ENCODE measurements at places on chromosomes 7 and 10.
A peak's percentile ranks its signal among the peaks of the same experiment; 100 is the strongest.

DNA sequence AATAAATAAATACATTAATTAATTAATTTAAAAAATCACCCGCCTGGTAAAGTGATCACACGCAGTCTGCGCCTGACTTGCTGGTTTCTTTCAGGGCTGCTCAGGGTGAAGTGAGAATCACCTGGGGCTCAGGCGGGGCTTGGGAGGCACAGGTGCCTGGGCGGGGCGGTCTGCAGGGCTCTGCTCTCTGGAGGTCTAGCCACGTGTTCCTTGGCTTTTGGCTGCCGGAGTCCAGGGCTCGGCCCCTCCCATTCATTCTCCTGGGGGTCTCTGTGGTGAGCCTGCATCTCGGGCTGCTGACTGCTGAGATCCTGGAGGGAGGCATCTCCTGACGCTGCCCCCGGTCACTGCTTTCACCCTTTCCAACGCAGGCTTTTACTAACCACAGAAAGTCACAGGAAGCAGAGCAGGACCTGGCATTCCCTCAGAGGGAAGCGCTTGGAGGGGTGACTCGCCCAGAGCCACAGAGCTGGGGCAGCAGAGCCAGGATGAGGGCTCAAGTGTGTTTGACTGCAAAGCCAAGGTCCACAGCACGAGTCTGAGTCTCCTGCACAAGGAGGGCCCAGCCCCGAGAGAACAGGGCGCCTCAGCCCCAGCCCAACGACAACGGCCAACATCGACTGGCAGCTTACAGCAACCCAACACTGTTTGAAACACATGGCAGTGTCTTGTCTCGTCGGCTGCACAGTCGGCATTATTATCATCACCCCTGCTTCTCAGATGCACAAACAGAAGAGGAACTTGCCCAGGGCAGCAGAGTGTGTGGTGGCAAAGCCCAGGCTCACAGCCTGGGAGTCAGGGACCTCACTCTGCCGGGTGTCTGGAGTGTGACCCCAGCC is 22.4 kb upstream of the MNX1 start:
- no peak for DNase-seq

- DNase-seq = peak; percentile 40
Measured at GRCh38 chr7:36036590-36036989, 116.5 kb upstream of the EEPD1 start.

- DNase-seq = no peak
Measured at GRCh38 chr10:84837041-84837812, 508.8 kb downstream of the CCSER2 start.

DNA sequence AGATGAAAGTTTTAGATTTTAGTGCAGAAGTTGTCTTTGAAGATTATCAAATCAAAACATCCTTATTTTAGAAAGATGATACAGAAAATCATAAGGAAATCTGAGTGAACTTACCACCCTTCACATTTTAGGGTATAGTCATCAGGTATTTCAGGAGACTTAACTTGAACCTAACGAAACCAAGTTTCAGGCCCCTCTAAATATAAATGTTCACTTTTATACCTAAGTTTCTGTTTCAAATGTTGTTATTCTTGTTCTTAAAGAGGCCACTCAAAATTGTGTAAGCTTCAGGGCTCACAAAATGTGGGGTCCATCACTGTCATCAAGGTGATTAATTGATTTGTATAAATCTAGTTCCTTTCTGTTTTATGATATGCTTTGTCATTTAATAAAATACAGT is 216.2 kb downstream of the KIAA1217 start:
- no peak for DNase-seq

GRCh38 chr10:23324351-23324750 is 20.2 kb downstream of the C10orf67 start:
- DNase-seq = no peak

DNA sequence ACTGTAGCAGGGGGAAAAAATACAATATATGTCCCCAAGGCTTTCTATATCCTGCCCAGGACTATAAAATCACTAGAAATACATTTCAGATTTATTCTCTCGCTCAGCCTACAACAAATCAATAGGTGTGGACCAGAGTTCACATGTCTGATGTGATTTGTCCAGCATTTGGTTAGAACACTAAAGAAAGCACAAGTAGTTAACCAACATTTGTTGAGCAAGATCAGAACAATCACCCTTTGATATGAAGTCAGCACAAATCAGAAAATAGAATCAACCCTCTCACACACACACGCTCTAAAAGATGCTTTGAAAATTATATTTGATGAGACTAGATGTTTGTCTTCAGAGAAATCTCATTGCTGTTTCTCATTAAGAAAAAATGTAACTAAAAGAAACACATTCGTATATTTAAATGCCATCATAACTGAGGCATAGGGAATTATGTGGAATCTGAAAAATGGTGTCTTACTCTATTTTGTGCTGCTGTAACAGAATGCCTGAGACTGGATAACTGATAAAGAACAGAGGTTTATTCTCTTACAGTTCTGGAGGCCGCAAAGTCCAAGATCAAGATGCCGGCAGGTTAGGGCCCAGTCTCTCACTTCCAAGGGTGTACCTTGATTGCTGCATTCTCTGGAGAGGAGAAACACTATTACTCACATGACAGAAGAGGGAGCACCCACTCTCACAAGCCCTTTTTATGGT is 10.5 kb downstream of the AKR1D1 start:
- no peak for DNase-seq

- no peak for DNase-seq
Measured at GRCh38 chr7:33778195-33778594, 127.1 kb upstream of the BMPER start.

DNA sequence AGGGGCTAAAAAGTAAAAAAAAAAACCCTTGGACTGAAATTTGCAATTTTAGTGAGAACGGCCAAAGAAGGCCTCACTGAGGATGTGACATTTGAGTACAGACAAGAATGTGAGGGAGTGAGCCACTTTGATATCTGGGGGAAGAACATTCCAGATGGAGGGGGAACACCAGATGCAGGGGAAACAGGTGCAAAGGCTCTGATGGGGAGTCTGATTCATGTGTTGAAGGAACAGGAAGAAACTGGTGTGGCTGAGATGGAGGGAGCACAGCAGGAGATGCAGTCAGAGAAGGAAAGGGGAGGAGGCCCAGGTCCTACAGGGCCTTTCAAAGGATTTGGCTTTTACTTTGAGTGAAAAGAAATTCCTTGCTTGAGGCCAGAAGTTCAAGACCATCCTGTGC is 615.7 kb upstream of the NRP1 start:
- DNase-seq = no peak

- no peak for DNase-seq
Measured at GRCh38 chr10:43160046-43160920, 22.0 kb downstream of the CSGALNACT2 start.

DNA sequence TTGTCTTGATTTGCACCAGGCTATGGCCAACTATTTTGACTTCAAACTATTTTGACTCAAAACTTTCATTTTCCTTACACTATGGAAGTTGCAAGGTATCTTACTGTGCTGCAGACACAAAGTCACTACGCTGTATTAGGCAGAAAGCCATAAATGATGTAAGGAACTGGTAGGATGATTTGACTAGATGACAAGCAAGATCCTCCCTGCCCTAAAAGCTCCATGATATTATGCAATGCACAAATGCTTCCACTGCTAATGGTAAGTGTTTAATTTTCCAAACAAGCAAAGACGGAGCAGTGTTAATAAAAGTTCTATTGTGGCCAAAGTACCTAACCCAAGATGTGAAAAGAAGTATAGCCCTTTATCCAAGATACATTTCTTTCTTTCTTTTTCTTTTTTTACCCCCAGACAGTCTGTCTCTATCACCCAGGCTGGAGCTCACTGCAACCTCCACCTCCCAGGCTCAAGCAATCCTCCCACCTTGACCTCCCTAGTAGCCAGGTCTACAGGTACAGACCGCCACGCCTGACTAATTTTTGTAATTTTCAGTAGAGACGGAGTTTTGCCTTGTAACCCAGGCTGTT is 98.2 kb downstream of the ANK3 start:
- DNase-seq = no peak

GRCh38 chr10:98832738-98833137 is 386.0 kb upstream of the HPS1 start:
- no peak for DNase-seq

DNA sequence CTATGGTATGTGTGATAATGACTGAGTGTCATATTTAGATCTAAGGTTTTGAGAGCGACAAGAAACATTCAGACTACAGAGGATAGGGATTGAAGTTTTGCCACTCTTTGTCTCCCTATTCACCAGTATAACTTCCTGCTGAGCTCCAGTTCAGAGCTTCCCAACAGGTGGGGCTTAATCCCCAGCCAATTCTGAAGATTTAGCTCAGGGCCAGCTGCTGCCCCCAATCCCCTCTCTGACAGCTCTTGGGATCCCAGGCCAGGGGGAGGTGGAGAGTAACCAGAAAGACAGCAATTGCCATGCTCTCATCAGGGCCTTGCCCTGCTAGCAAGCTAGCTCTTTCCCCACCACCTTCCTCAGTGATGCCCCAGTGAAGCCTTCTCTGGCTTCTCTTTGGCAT is 57.8 kb downstream of the TRIL start:
- no peak for DNase-seq

DNA sequence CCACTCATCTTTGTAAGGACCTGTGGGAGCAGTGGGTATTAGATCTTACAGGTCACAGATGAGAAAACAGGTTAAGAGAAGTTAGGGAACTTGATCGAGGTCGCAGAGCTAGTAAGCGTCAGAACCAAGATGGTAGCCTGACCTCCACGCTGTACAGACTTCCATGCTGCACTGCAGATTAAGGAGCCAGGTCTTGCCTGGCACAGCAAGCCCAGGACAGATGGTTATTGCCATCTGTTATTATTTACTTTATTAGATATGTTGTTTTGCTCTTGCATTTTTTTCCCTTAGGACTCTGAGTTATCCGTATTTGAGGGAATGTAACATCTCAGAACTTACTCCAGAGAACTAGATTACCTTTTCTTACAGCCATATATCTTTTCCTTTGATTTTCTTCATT is 147.2 kb downstream of the NSUN6 start:
- no peak for DNase-seq

DNA sequence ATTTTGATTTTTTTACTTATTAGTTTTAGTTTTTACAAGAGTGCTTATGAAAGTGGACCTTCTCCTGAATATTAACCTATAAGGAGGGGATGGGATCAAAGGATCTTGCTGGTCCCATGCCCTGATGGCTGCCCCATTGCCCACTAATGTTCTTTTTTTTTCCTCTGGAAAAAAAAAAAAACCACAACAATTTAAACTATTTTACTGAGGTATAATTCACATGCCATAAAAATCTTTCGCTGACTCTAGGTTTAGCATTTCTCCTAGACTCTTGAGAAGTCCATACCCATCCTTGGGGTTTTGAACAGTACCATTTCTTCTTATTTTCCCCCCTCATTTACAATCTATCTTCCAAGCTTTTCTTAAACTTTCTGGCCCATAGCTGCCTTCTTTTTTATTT is 481.8 kb downstream of the TFEC start:
- DNase-seq = no peak

- no peak for DNase-seq
Measured at GRCh38 chr7:94440451-94441039, 45.9 kb downstream of the COL1A2 start.

DNA sequence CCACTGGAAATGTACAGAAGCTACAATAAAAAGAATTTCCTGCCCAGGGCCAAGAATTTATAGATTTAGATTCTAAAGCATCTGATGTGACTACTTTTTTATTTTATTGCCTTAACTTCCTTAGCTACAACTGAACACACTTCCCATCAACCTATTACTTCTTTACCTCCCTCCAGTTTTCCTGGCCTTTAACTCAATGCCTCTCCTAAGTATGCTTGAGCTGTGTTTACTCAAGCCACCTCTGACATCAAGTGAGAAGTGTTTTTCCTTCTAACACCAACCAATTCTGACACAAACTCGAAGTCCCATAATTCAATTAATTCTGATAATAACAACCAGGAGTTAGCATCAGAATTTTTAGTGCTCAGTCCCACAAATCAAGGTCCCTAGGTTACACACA is 170.0 kb downstream of the IMMP2L start:
- no peak for DNase-seq

- no peak for DNase-seq
Measured at GRCh38 chr10:101453318-101453717, 99.4 kb downstream of the BTRC start.

DNA sequence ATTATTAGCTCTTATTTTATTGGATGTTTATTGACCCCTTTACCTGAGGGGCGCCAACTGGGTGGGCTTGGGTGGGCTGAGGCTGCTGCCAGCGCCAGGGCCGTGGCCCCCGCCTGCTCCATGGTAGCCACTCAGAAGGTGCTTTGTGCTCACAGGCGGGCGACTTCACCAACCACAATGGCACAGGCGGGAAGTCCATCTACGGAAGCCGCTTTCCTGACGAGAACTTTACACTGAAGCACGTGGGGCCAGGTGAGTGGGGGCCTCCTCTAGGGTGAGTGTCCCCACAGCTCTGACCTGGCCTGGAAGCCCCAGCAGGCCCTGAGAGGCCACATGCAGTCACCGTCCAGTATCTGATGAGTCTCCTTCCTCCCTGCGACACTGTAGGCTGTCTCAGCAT is 4.1 kb downstream of the PPIF start:
- DNase-seq = no peak

GRCh38 chr7:20556091-20556490 is 59.4 kb upstream of the ABCB5 start:
- no peak for DNase-seq

GRCh38 chr10:22821501-22821900 is 106.4 kb upstream of the ARMC3 start:
- no peak for DNase-seq

DNA sequence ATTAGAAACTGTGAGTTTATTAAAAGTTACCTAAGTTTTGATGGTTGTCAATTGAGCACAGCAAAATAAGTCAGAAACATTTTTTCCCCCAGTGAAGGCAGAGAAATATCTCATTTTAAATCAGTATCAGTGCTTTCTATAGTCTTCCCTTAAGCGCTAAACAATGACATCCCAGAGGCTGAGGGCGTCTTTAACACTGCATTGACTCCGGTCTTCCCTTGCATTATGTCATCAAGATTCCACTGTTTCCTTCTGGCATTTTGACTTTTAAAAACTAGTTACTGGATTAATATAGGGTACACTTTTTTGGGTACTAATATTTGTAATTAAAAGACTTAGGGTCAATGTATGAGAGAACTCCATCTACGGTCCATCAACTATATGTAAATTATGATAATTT is 3.9 kb downstream of the GLUD1 start:
- no peak for DNase-seq

DNA sequence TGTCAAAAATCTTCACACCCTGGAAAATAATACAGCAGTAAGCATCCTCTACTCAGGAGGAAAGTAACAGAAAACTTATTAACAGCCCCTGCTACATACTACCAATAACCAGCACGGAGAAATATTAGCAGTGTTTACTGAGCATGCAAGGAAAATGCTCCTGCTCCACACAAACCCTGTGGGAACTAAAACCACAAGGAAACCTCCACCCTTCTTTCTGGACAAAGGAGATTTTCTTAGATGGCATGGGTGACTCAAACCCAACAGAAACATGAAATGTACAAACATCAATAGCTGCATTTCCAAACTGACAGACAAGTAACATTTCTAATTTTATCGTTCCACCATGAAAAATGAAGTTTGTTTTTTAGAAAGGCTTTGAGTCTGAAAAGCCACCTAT is 113.4 kb downstream of the VPS41 start:
- no peak for DNase-seq

- DNase-seq = no peak
Measured at GRCh38 chr10:126058104-126058503, 161.7 kb downstream of the FANK1 start.

- DNase-seq = no peak
Measured at GRCh38 chr7:22660293-22660692, 66.7 kb upstream of the IL6 start.

GRCh38 chr10:129471447-129472175 is 4.6 kb downstream of the MGMT start:
- DNase-seq = no peak

Data from adrenal gland (tissue), 19 donors.